ENCODE measurements at places on chromosomes 7 and 10.

DNA sequence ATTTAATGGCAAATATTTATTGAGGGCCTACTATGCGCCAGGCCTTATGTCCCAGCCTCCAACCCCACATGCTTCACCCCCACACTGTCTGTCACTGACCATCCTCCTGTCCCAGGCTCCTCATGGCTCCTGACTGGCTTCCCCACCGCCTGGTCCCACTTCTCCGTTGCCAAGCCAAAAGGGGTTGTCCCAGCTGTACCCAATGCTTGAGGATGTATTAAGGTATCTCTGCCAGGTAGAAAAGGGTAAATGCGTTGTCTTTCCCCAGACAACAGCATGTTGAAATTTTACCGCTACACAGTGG lies 168.8 kb upstream of the FRMD4A start:
- no peak overlapping the region for H3K4me3 ChIP-seq
- no peaks in the 10 kb centered on the region for H3K27me3 ChIP-seq
- no peaks in the 10 kb centered on the region for H3K4me1 ChIP-seq
- no peak overlapping the region for H3K27ac ChIP-seq

GRCh38 chr10:71747039-71747531 lies 26.2 kb downstream of the VSIR start:
- peaks cover 20% of the 10 kb centered on the region for H3K36me3 ChIP-seq
- H3K27me3 ChIP-seq: no peaks in the 10 kb centered on the region
- DNase-seq: no peak
- H3K27ac ChIP-seq: peak overlapping the region; percentile 78
- H3K4me1 ChIP-seq: peaks cover 100% of the 10 kb centered on the region

DNA sequence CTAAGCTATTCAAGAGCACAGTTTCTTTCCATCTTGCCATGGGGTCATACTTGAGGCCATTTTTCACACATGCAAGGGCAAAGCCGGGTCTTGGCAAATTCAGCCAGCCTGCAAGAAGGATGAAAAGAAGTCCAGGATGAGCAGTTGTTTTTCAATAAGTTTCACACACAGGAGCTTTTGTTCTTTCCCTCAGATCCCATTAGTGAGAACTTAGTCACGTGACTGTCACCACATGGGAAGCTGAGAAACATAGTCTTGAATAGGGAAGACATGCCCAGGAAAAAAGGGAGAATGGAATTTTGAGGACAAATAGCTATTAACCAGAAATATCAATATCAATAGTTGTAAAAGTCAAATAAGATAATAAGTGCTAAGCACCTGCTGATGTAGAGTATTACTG lies 137.7 kb downstream of the AHR start:
- no peaks in the 10 kb centered on the region for H3K36me3 ChIP-seq
- no peaks in the 10 kb centered on the region for H3K4me1 ChIP-seq
- H3K27ac ChIP-seq: no peak overlapping the region
- no peak overlapping the region for H3K4me3 ChIP-seq
- H3K27me3 ChIP-seq: no peaks in the 10 kb centered on the region
- no peak for DNase-seq

GRCh38 chr7:53697913-53698312 lies 662.5 kb downstream of the POM121L12 start:
- no peak for DNase-seq
- H3K27ac ChIP-seq: no peak overlapping the region
- H3K27me3 ChIP-seq: no peaks in the 10 kb centered on the region
- no peaks in the 10 kb centered on the region for H3K36me3 ChIP-seq
- H3K4me1 ChIP-seq: no peaks in the 10 kb centered on the region

- no peak overlapping the region for H3K27ac ChIP-seq
- peaks cover 7% of the 10 kb centered on the region for H3K4me1 ChIP-seq
- no peaks in the 10 kb centered on the region for H3K27me3 ChIP-seq
- H3K36me3 ChIP-seq: no peaks in the 10 kb centered on the region
- DNase-seq: no peak
These were observed 5.5 kb downstream of the PRKAR2B start for GRCh38 chr7:107049971-107050532.

- peak; percentile 16 for DNase-seq
- H3K36me3 ChIP-seq: peaks cover 5% of the 10 kb centered on the region
- peaks cover 15% of the 10 kb centered on the region for H3K4me1 ChIP-seq
These were observed 977 bp downstream of the TMEM248 start for GRCh38 chr7:66921918-66922486.

DNA sequence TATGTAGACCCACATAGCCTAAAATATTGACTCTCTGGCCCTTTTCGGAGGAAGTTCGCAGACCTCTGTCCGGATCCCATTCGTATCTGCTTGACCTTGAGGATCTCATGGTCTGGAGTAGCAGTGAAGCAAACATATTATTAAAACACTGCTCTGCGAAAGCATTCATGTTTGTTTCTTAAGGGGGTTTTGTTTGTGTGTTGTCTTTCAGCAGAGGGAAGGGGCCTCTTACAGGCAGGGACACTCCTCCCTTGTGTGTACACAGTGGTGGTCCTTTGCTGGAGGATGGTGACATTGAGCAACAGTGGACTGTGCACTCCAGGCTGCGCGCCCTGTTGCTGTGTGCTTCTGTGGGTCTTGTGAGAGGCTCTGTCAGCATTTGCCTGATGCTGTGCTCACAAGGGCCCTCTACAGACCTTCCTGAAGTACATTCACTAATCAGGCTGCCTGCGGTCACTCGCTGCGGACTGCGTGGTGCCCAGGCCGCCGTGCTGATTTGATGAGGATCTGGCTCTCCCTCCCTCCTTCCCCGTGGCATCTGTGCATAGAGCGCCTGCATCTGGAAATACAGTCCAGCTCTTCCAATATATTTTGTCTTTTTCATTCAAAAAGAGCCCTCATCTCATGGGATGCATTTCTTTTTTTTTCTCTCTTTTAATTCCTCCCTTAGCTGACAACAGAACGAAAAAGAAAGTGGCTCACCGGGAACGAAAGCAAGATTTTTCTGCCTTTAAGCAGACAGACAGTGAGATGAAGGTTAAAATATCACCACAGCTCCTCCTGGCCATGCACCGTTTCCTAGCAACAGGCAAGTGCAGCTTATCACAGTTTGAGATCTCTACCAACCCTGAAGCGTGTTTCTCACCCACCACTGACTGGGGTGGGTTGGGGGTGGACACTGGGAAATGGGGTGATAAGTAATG lies 135.8 kb downstream of the CNNM2 start:
- peak overlapping the region; percentile 40 for H3K4me3 ChIP-seq
- no peaks in the 10 kb centered on the region for H3K36me3 ChIP-seq
- H3K4me1 ChIP-seq: peaks cover 6% of the 10 kb centered on the region
- no peaks in the 10 kb centered on the region for H3K27me3 ChIP-seq
- peak overlapping the region; percentile 55 for H3K27ac ChIP-seq

DNA sequence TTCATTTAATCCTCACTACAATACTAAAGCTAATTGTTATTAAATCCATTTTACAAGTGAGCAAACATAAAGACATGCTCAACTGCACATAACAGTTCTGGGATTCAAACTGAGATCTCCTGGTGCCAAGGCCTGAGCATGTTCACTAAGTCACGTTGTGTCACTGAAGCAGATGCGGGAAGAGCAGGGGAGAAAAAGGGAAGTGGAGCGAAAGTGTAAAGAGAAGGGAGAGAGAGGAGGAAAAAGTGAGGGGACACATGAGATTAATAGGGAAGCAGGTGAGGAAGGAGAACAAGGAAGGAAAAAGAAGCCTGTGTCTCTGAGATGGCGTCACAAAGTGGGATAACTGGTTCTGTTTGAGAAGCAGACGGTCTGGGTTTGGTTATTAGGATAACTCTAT lies 38.9 kb upstream of the KAT6B start:
- H3K4me1 ChIP-seq: no peaks in the 10 kb centered on the region
- DNase-seq: no peak
- H3K36me3 ChIP-seq: no peaks in the 10 kb centered on the region

DNA sequence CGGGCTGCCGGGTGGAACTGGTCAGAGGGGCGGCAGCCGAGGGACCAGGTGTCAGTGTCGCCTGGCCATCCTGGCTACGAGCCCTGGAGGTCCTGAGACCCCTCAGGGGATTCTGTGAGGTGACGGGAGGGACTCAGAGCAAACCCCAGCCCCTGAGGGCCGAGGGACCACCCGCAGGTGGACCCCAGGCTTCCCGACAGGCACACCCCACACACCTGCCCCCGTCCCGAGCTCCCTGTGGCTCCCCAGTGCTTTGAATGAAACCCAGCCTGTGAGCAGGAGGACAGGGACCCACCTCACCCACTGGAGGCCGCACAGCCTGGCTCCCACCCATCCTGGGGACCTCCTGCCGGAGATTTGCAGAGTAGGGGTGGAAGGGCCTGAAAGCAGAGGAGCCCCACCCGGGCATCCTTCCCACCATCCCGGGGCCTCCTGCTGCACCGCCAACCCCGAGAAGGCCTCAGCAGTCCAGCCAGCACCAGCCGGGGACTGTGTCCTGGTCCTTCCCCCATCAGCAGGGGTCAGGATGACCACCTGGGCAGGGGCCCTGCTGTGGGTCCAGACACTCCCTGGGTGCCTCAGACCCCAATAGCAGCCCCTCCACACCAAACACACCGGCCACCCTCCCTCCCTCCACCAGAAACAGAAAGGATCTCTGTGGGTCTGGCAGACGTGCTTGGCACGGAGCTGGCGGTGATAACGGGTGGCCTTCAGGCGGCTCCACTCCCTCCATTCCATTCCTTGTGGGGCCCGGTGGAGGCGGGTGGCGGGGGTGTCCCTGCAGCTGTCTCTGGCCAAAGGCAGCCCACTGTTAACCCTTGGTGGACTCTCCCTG lies 13.9 kb downstream of the VENTX start:
- no peak for DNase-seq
- no peak overlapping the region for H3K27ac ChIP-seq
- H3K4me1 ChIP-seq: no peaks in the 10 kb centered on the region
- no peak overlapping the region for H3K4me3 ChIP-seq
- no peaks in the 10 kb centered on the region for H3K36me3 ChIP-seq

DNA sequence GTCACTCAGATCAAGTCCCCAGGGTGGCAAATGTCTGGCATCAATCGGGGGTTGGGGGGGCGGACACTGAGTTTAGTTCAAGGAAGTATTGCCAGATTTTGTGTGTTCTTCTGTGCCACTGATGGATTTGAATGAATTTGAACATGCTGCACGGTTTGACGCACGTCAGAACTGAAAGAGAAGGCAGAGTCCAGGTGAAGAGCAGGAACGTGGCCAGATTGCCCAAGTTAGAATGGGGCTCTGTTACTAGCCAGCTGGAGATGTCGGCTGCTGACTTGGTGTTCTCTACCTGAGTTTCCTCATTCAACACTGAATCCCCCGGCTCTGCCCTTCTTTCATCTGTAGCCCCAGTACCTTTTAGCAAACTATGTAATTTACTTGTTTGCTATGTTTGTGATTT lies 180.2 kb downstream of the PRKCQ start:
- no peak for DNase-seq
- no peaks in the 10 kb centered on the region for H3K36me3 ChIP-seq

DNA sequence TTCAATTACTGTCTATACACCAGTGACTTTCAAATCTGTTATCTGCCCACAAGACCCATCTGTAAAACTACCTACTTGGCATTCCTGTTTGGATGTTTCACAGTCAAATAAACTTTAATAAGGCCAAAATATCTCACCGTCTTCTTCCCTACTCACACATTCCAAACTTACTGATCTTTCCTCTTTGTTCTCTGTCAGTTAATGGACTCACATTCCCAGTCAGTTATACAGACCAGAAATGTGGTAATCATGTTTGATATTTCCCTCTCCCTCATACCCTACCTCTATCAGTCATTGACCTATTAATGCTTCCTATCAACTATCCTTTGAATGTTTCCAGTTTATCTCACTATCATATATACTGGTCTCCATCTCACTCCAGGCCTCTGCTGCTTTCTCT lies 28.5 kb upstream of the HDAC9 start:
- H3K4me1 ChIP-seq: no peaks in the 10 kb centered on the region
- H3K4me3 ChIP-seq: no peak overlapping the region
- no peaks in the 10 kb centered on the region for H3K27me3 ChIP-seq
- no peak for DNase-seq

DNA sequence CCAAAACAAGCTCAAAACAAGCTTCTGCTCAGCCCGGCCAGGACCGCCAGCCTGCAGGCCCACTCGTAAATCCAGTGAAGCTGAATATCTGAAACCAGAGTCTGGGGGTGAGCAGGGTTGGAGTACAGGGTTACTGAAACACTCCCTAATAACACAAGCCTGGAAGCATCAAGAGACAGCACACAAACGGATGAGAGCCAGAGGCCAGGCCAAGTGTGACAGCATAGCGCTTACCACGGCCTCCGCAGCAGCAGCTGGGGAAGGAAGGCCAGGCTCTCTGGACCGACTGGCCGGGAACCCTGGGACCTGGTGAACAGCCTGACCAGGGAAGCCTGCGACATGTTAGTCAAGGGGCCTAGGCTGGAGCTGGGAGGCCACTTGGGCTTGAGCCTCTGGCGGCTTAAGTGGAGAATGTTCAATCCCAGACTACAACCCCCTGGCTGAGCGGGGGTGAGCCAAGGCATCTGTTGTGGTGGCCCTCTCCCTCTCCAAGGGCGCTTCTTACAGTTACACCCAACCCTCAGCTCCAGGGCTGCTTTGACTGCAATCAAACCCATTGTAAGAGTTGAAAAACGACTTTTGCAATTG lies 21.7 kb upstream of the RNF32 start:
- no peak overlapping the region for H3K27ac ChIP-seq
- no peak for DNase-seq
- H3K27me3 ChIP-seq: peaks cover 9% of the 10 kb centered on the region
- H3K4me3 ChIP-seq: no peak overlapping the region
